Activated T-cell treated with anti-CD3 and anti-CD28 coated beads for 24 hours (primary cell): ENCODE measurements at places on chromosomes 5 and 9.

GRCh38 chr9:87873607-87874303 lies 8.9 kb upstream of the SPATA31E1 start:
- no peak for DNase-seq

DNA sequence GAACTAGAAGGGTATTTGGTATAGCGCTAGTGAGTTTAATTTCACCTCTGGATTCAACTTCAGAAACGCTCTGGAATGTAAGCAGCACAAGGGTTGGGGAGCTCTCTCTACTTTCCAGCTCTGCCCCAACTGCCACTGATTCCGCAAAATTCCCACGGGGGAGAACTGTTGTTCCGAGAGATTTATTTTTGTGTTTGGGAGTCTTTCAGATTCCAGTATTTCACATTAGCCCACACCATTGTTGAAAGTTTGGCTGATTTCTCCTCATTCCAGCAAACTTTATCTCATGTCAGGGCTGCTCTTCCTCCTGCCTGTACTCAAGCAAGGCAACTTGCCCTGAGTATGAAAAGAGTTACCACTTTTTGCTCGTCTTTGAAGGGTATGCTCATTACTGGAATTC lies 198.5 kb upstream of the EGFLAM start:
- no peak for DNase-seq

DNA sequence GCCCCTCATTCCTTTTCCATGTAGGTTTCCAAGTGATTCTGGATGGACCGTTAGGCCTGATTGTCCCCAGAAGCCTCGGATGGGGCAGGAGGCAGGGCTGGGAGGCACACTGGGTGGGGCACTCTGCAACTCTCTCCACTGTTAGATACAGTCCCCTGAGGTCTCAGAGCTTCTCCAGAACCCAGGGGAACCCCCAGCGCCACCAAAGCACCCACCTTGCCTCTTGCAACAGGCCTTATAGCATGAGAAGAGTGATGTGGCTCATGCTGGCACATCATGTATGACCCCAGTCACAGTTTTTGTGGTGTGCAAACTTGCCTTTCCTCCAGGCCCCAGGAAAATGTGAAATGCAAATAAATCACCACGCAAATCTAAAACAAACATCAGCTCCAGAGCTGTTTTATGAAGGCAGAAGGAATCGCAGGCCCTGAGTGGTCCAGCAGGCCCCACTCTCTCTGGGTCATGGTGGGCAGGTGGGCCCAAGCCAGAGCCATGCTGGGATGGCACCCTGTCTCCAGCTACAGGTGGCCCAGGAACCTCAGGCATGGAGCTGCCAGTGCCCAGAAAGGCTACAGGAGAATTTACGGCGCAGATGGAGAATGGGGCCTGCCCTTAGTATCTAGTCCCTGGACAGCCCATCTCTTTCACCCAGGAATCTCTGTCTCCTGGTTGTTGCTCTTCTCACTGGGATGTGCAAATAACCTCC lies 36.3 kb upstream of the CDKN2AIPNL start:
- DNase-seq: no peak

DNA sequence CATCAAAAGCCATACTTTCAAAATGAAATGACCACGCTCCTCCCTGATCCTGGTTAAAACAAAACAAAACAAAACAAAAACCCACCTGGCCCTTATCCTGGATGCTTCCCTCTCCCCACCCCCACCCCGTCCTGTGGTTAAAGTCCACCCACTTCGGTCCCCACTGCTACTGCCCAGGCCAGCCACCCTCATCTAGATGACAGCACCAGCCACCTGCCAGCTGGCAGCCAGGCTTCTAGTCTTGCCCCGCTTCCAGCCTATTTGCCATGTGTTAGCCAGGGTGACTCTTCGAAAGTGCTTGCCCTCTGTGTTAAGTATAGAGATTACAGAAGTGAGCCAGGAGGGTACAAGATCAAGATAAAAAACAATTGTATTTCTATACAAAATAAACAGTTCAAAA lies 27.5 kb upstream of the NCS1 start:
- no peak for DNase-seq

DNA sequence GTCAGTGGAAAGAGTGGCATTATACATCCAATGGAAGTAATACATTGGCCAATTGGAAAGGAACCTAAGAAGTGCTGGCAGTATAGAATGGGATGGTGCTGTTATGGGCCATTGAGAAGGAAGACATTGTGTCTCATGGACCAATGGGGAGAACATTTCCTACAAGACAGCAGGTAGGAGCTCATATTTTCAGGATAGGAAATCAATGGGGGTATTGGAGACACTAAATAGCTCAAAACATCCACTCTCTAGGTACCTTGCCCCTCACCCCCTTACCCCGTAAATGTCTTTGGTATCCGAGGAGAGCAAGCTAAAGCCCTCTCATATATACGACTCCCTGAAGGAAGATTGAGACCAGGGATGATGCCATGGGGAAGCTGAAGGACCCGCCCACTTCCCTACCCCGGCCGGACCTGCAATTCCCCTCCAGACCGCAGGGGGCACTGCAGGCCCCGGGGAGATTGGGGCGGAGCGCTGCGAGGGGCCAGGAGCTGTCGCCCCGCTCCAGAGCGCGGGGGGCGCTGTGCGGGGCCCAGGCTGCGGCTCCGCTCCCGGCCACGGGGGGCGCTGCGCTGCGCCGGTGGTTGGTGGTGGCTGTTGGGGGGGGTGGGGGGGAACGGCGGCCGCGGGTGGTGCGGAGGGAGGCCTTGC lies at the start of gene KDM3B:
Gene KDM3B (plus strand): TSS at position 615 of the 651 bp plus-strand sequence. CDS start 111 bp downstream, outside the sequence.
- DNase-seq: peak; percentile 91

- DNase-seq: no peak
These were observed 78.4 kb upstream of the PAPPA start for GRCh38 chr9:116075191-116075590.

DNA sequence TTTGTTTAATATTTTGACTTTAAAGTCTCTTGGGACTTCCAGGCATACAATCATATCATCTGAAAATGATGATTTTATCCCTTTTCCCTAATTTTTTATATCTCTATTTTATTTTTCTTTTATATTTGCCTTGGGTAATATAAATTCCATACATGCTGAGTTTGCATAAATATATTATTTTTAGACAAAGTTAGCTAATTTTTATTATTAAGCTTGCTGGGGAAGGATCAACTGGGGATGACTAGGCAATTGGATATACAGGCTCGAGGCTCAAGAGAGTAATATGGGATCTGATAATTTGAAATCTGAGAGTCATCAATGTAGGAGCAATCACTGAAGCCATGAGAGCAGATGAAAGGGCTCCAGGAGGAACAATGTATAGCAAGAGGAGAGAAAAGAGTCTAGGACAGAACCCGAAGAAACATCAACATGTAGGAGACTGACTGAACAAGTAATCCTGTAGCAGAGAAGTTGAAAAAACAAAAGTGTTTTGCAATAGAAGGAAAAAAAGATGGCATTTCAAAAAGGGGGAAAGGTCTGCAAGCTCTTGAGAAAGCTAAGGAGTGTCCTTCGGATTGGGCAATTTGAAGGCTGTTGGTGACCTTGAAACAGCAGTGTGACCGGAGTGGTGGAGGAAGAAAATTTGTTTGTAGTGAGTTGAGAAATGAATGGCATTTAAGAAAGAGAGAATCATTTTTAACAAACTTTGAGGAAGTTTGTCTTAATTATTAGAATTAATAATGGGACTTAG lies 17.0 kb upstream of the RHOBTB3 start:
- no peak for DNase-seq

DNA sequence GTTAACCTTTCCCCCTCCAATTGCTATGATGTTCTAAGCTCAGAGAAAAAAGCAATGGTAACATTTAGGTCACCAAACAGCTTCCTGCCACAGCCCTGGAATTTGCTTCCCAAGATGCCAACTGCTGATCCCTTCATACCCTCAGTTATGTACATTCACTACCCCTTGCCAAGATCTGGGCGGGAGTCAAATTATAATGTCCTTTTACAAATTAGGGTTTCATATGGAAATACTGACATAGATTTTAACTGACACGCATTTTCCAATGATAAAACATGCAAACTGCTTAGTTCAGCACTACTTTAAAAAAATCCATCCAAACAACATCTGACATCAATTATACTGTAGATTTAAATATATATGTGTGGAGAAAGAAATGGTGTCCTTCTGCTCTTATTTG lies 5.0 kb downstream of the LOX start:
- DNase-seq: no peak

DNA sequence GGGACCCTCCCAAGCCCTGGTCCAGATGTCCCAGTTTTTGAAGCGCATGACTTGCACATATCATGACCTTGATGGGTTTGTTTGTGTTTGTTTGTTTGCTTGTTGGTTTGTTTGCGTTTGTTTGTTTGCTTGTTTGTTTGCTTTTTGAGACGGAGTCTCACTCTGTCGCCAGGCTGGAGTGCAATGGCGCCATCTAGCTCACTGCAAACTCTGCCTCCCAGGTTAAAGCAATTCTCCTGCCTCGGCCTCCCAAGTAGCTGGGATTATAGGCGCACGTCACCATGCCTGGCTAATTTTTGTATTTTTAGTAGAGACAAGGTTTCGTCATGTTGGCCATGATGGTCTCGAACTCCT lies 13.0 kb upstream of the UBAC1 start:
- DNase-seq: no peak

DNA sequence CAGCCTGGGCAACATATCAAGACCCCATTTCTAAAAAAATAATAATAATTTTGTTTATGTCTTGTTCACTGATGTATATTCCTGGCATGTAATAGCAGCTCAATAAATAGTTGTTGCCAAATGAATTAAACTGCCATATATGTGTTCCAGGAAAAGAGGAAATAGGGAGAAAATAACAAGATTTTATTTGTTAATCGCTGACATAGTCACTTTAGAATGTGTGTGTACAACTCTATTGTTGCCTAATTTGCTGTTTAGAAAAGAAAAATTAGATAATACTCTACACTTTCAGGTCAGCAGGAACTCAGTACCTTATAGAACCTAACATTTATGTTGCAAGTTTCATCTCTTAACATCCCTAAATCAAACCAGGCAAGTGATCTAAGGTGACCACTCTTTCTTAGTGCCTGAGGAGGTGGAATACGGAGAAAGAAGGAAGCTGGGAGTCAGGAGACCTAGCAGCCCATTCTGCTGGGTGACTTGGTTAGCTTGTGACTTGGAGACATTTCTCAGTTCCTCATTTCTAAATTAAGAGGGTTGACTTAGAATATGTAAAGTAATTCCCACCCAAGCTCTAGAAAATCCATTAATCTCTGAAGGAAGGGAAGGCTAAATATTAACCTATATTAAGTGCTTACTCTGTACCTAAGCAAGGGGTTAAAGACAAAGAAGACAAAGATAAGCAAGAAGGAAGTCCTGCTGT lies 110.3 kb upstream of the IQGAP2 start:
- DNase-seq: no peak

DNA sequence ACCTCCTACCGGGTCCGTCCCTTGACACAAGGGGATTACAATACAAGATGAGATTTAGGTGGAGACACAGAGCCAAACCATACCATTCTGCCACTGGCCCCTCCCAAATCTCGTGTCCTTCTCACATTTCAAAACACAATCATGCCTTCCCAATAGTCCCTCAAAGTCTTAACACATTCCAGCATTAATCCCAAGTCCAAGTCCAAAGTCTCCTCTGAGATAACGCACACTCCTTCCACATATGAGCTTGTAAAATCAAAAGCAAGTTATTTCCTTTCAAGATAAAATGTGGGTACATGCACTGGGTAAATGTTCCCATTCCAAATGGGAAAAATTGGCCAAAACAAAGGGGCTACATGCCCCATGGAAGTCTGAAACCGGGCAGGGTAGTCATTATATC lies 463.9 kb upstream of the CDH9 start:
- no peak for DNase-seq

DNA sequence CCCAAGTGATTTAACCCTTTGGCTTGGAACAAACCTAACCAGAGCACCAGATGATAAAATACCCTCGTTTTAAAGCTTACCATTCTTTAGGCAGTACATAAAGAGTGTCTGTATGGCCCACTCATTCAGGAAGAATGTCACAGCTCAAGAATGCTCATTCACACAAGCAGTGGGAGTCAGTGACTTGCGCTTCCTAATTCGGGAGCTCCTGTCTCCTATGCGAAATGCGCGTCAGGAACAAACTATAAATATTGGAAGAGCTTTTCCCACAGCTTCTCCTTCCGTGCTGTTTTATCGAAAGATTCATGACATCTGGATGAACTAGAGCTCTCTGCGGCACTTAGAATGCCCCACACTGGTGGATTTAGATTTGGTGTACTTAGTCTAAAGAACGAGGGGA lies 66.6 kb downstream of the NTRK2 start:
- no peak for DNase-seq

DNA sequence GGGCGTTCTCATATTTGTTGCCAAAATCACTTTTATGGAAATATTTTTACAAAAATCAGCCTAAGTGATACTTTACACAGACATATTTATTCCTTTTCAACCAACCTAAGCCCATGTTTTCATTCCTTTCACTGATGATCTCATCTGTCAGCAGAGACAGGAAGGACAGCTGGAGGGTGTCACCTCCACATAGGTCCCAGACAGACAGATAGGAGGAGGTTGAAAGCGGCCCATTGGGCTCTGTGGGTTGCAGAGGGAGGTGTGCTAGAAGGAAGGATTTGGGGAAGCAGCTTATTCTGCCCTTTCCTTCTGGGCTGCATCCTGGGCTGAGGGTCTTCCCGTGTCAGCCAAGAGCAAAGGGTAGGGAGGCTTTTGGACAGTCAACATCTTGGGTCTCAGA lies 26.0 kb upstream of the SEMA4D start:
- no peak for DNase-seq
